ENCODE measurements at places on chromosomes 3 and 15. TPM values are rescaled to one million over a fixed set of nuclear protein-coding genes. Genes with fewer than 3 reads are reported as not detected.
A peak's percentile ranks its signal among the peaks of the same experiment; 100 is the strongest.

DNA sequence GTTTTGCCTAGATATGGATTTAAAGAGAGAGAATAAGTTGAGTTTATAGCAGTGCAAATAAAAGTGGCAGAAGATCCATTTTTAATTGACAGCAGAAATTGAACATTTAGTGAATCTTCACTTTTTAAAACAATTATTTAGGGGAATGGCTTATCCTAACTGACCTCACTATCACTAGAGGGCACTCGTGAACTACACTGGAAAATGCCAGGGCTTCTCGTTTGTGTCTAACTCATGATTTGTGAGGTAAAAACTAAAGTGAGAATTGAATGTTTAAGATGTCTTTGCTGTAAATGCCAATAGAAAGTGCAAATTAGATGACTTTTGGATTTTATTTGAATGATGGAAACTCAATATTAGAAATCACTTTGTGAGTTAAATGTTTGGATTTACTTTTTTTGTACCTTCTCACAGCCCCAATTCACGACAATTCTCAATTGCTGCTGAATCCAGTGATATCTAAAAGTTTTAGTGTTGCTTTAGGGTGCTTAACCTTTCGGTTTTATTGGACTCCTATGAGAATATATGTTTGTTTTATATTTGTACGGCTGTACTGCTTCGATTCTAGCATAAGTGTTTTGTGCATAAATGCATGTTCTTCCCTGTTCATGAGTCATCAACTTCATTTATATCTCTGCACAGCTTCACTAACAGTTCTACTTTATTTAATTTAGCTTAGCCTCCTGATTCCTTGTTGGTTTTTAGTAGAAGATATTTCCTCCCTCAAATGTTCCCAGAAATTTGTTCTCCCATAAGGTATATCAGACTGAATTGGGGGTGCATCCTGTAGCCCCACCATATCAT lies 462.1 kb downstream of the MFSD1 start:
- DNase-seq, result no peak

The CYP19A1 gene
- not detected for total RNA-seq

- no peak for DNase-seq
Measured at GRCh38 chr15:85531083-85531482, 150.7 kb downstream of the AKAP13 start.

GRCh38 chr15:101288905-101289513 lies 6.0 kb downstream of the SNRPA1 start:
- DNase-seq, result no peak

The ABI3BP gene
- total RNA-seq, result not detected

The THAP10 gene
- 9.1 TPM for total RNA-seq

GRCh38 chr15:82933576-82933975 lies 18.9 kb downstream of the HOMER2 start:
- no peak for DNase-seq

GRCh38 chr3:14222900-14223594 lies 44.4 kb downstream of the LSM3 start:
- DNase-seq, result no peak

DNA sequence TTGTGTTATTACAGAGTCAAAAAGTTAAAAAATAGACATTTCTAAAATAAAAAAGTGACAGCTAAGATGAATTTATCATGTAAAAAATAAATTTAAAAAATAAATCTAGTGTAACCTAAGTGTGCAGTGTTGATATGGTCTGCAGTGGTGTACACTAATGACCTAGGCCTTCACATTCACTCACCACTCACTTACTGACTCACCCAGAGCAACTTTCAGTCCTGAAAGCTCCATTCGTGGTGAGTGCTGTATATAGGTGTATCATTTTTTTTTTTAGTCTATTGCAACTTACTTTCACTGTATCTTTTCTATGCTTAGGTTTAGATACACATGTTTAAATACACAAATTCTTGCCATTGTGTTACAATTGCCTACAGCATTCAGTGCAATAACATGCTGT lies 459.4 kb upstream of the ROBO1 start:
- DNase-seq, result no peak

DNA sequence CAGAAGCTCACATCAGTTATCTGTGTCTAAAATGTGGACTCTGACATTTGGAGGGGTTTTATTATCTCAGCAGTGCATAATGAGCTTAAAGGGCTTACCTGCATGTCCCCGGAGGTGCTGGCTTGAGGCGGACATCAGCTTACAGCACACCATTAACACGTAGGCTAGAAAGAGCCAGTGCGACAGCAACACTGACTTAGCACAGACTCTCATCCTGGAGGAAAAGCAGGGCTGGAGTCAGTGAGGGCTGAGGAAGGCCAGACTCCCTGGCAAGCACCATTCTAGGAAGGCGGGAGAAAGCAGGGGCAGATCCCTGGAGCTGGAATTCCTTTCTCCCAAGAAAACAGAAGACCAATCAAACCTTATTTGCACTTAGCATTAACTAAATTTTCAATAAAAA lies 51.7 kb downstream of the TAFA4 start:
- DNase-seq, result no peak

DNA sequence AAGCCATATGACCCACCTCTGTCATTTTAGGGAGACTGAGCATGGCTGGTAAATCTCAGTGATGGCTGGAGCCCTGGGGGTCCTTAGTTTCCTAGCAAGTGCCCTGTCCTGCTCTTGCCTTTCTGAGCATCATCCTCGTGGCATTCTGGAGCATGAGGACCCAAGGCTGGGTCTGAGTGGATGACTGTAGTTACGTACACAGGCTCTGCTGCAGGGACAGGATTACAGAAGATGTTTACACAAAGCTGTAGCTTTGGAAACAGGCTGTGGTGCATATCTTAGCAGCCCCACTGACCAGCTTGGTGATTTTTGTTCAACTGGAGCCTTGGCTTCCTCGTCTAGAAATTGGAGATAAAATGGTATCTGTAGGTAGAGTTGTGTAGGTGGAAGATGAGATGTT lies 272.9 kb upstream of the CTDSPL start:
- no peak for DNase-seq

DNA sequence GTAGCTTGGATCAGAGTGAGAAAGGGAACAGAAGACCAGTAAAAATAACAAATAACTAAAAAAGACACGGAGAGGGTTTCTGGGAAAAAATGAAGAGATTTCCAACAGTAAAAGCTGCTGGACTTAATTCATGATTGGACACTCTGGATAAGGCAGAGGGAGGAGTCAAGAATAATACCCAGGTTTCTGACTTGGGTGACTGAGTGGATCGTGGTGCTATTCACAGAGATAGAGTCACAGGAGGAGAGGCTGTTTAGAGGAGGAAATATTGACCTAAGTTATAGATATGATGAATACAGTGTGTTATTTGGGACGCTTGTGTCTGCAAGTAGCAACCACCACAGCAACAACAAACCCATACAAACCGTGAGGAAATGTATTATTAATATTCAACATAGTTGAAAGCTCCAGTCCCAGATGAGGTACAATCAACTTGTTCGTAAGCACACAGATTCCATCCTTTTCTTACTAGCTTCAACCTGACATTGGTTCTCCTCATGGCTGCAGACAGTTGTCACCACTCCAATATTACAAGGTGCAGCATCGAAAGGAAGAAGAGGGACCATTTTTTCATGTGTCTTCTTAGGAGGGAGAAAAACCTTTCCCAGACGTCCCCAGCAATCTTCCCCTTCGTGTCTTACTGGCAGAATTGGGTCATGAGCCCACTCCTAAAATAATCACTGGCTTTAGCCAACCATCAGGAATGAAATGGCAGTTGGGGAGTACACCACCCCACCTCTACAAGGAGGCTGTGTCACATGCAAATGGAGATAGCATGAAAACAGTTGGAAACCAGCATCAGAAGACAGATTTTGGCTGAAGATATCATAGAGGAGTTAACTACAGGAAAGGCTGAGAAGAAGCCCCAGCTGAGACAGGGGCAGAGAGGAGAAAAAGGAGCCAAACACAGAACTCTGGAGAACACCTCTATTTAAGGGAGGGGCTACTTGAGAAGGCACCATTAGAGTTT lies 387.8 kb downstream of the SHQ1 start:
- DNase-seq, result no peak

The UROC1 gene
- total RNA-seq, result not detected

DNA sequence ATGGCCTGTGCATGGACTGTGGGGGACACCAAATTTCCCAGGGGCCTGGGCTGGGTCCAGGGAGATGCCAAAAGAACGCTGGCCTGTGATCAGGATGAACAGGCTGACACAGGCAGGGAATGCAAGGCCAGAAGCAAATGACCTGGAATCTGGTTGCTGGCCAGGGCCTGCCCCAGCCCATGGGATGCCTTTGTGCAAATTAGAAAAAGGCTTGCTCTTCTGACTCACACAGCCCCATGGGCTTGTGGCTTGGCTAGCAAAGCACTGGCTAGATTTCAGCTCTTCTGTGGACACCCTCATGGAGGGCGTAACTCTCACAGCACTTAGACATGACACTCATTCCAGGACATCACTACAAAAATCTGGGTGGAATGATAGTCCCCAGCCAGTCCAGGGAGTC lies 356.0 kb downstream of the SHQ1 start:
- peak; percentile 63 for DNase-seq

DNA sequence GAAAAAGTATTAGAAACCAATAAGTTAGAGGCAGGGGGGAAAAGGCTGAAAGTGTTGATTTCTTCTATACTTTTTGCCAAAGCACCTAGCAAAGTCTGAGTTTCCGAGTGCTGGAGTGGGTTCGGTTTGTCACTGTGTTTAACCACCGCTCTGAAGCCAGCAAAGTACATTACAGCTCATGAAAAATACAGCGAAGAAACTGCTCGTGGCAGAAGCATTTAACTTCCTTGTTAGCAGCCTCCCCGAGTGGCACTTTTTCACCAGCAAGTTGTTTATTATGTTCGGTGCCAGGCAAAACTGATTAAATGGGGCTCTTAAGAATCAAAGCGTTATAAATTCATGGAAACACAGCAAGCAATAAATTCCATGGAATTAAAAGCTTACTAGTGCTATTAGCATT lies 313.6 kb downstream of the FOXP1 start:
- no peak for DNase-seq

The ZMYND10 gene
- 0.92 TPM for total RNA-seq

DNA sequence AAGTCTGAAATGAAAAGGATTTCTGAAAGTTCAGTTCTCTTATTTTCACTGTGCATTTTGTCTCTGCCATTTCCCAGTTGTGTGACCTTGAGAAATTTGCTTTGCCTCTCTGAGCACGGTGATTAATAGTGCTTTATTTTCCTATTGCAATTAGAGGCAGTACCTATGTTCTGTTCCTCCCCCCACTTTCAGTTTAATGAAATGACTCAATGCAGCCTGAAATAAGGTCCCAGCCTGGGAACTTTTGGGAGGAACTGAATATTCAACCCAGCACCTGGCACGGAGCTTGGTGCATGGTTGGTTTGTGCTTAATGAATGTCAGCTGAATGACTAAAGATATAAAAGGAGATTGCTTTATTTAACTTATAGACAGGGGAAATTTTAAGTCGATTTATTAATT lies 352.6 kb downstream of the PDCD6IP start:
- no peak for DNase-seq

The LMAN1L gene
- total RNA-seq, result not detected

The FAM3D gene
- total RNA-seq, result not detected

- no peak for DNase-seq
Measured at GRCh38 chr15:101310508-101310907, 15.5 kb upstream of the SNRPA1 start.

GRCh38 chr3:123286308-123287023 lies 84.7 kb downstream of the SEC22A start:
- DNase-seq, result no peak

GRCh38 chr15:41811432-41812195 lies 16.3 kb upstream of the JMJD7 start:
- DNase-seq, result no peak

GRCh38 chr15:35933531-35933930 lies 387.6 kb upstream of the DPH6 start:
- DNase-seq, result no peak

- DNase-seq, result no peak
Measured at GRCh38 chr15:51075826-51076523, 18.7 kb downstream of the TNFAIP8L3 start.

The LRRC31 gene
- total RNA-seq, result 0.14 TPM

The AMOTL2 gene
- total RNA-seq, result 109 TPM

The SCG3 gene
- total RNA-seq, result not detected

The TRIM71 gene
- total RNA-seq, result 2.5 TPM

The FRMD5 gene
- 3.0 TPM for total RNA-seq

DNA sequence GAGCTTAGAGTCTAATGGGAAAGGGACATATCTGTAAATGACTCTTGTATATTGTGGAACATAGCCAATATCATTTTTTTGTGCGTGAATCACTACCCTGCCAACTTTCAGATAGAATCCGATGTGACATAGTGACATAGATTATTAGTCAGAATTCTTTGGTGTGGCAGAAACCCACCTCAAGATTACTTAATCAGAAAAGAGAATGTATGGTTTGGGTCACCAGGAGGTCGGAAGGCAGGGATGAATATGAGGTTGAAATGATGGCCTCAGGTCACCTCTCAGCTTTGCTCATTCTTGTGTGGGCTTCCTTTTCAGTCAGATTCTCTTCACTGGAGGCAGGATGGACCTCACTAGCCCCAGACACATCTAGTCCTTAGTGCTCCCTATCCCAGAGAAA lies 41.4 kb downstream of the SNAPC5 start:
- DNase-seq, result no peak

The C3orf80 gene
- not detected for total RNA-seq

The POLQ gene
- 9.2 TPM for total RNA-seq

The ANKRD63 gene
- total RNA-seq, result not detected

The H1-8 gene
- total RNA-seq, result not detected

- peak; percentile 29 for DNase-seq
Measured at GRCh38 chr15:63436872-63437375, 55.3 kb upstream of the CA12 start.

DNA sequence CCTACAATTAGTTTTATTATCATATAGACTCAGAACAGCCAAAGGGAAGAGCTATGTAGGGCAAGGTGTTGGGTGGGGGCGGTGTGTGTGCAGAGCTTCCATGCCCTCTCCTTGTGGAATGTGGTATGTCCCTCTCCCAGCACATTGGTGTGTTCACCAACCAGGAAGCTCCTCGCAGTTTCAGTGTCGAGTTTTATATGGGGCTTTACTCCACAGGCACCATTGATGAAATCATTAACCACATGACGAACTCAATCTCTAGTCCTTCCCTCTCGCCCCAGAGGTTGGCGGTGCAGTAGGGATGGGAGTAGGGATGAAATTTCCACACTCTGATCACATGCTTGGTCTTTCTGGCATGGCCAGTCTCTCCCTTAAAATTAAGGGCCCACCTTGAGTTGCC lies 13.6 kb upstream of the SRP14 start:
- DNase-seq, result no peak

GRCh38 chr3:36679384-36680200 lies 84.8 kb downstream of the DCLK3 start:
- DNase-seq, result no peak

GRCh38 chr15:35944945-35945585 lies 399.1 kb upstream of the DPH6 start:
- DNase-seq, result no peak

The FBN1 gene
- total RNA-seq, result 75.2 TPM
